Occipital lobe (tissue), 3 donors: ENCODE measurements at places on chromosomes 1 and 21.

DNA sequence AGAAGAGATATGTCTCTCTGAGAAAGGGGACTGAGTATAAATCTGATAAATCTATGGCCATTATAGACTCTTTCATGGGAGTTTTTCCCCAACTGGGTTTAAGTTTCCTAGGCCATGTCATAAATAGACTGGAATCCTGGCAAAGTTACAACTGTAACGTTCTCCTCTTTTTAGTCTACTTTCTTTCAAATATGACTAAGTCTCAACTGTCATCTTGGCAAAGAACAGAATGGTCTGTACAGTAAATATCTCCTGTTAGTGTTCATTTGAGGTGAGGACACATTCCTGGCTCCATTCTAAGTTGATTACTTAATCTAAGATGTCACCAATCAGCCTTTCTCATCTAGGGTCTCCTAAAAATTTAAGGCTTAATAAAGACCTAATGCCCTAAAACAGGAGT is 300.5 kb downstream of the BRINP2 start:
- DNase-seq, result no peak

DNA sequence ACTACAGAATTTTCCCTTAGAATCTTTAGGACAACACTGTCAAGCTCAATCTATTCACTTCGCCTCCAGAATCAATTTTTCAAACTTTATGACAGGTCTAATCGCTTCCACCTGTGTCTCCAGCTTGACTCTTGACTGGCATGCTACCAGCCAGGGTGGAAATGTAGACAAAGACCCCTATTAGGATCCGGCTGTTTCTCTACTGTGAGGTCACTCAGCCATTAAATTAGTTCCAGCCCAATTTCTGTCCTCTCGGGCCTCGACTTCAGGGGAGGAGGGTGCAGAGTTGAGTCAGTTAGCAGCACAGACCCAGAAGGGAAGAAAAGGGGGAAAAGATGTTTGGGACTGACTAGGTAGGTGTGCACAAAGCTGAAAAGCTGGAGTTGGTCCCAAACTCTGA is 78.5 kb downstream of the HLCS start:
- no peak for DNase-seq

DNA sequence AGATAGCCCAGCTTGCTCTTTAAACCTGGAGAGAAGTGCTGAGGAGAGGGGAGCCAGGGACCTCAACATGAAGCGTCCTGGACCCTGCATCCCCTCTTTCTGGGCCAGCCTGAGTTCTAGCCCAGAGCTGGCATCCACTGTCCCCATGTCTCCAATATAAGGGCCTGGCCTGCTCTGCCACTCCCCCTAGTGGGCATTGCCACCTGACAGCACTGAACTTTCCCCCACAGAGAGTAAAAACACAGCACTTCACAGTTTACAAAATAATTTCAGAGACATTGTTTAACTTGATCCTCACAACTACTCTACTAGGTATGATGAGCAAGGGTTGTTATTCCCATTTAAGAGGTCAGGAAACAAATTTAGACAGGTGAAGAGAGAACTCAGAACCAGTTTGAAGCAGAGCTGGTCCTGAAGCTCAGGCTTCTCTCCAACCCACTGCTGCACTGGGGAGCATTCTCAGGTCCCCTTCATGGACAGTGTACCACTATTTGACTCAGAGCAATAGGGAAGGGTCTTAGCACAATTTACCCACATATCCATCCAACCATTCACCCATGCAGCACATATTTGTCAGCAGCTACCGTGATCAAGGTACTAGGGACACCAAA is 151.2 kb downstream of the DMRTA2 start:
- peak; percentile 2 for DNase-seq

GRCh38 chr1:114025609-114026401 is 46.5 kb downstream of the OLFML3 start:
- no peak for DNase-seq

- no peak for DNase-seq
Measured at GRCh38 chr21:42499444-42500112, 3.6 kb upstream of the RSPH1 start.

GRCh38 chr1:173332026-173332425 is 124.9 kb upstream of the TNFSF4 start:
- DNase-seq, result no peak

- DNase-seq, result peak; percentile 20
Measured at GRCh38 chr1:94025383-94026340, 95.3 kb downstream of the ABCA4 start.

- no peak for DNase-seq
Measured at GRCh38 chr1:228362141-228362883, 44.3 kb downstream of the TRIM11 start.

DNA sequence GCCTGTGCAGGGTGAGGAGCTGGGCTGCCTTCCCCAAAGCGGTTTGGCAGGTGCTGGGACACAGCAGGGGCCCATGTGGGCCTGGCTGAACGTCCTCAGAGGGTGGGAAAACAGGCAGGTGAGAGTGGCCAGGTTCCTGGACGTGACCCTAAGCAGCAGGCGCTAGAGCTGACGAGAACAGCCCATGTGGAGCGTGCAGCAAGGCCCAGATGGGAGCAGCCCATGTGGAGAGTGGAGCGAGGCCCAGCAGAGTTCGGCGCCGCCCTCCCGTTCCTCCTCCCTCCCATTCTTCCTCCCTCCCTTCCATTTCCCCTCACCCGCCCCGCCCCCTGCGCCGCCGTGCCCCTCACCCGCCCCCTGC is 314.4 kb upstream of the VAMP3 start:
- DNase-seq, result no peak

DNA sequence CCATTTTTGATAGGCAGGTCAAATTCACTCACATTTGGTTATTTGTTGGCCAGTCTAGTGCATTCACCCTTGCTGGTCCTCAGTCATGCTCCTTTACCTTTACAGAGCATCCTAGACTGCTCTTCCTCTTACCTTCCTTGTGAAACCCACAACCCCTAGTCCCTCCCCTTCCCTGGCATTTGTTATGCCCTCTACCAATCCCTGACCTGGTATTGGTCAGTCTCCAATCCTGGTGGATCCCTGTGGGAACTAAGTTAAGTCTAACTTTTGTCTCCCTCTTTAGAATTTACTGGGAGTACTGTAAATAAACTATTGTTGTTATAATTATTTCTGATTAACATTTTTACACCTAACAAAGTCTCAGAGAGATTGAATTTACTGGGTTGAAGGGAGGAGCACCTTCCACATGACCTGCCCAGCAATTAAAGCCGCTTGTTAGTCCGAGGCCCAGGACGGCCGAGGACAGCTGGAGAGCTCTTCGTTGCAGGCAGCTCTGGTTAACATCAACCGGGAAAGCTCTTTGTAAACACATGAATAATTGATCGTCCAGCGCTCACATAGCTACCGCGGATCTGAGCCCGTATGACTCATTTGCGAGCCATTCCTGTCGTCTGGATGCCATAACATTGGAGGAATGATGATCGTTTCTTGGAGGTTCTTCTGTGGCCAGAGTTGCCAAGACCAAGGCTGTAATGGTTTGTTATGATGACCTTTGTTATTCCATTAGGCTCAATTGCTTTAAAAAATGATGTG is 31.9 kb downstream of the MTARC1 start:
- no peak for DNase-seq

- DNase-seq, result no peak
Measured at GRCh38 chr1:201896951-201897391, 8.3 kb downstream of the SHISA4 start.

GRCh38 chr1:203486618-203487370 is 7.2 kb upstream of the OPTC start:
- no peak for DNase-seq

- DNase-seq, result no peak
Measured at GRCh38 chr1:33167650-33168447, 14.0 kb downstream of the TRIM62 start.

DNA sequence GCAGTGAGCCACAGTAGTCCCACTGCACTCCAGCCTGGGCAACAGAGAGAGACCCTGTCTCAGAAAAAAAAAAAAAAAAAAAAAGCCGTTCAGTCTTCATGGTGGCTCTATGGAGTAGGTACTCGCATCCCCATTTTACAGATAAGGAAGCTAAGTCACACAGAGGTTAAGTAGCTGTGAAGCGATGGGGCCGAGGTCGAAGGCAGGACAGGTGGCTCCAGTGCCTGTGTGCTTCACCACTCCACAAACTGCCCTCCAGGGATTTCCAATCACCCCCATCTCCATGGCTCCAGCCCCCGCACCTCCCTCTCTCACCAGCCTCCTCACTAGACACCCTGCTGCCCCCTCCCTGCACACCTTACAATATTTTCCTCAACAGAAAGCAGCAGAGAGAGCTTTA is 61.9 kb downstream of the SYF2 start:
- DNase-seq, result no peak

GRCh38 chr1:33459691-33460090 is 12.8 kb upstream of the ZSCAN20 start:
- DNase-seq, result no peak

DNA sequence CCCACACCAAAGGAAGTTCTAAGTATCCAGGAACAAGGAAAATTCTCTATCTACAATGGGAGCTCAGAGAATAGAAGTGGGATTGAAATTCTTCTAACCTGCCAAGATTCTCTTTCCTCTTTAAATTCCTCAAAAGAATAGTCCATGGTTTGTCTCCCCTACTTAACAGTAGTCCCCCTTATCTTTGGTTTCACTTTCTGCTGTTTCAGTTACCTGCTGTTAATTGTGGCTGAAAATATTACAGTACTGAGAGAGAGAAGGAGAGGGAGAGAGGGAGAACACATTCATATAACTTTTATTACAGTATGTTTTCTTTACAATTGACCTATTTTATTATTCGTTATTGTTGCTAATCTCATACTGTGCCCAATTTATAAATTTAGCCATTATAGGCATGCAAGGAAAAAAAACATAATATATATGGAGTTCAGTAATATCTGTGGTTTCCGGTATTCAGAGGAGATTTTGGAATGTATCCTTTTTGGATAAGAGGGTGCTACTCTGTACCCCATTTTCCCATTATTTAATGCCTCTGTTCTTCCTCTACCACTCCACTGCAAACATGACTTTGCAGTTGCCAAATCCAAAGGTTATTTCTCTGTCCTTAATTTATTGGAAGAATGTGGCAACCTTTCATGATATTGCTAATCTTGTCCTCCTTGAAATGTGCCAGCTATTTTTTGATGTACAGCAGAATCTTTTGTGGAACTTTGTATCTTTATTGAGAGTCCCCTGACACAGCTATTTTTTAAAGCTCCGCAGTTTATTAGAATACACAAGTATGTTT is 68.0 kb downstream of the USP25 start:
- DNase-seq, result no peak

- no peak for DNase-seq
Measured at GRCh38 chr1:116259663-116260062, 113.4 kb upstream of the ATP1A1 start.

DNA sequence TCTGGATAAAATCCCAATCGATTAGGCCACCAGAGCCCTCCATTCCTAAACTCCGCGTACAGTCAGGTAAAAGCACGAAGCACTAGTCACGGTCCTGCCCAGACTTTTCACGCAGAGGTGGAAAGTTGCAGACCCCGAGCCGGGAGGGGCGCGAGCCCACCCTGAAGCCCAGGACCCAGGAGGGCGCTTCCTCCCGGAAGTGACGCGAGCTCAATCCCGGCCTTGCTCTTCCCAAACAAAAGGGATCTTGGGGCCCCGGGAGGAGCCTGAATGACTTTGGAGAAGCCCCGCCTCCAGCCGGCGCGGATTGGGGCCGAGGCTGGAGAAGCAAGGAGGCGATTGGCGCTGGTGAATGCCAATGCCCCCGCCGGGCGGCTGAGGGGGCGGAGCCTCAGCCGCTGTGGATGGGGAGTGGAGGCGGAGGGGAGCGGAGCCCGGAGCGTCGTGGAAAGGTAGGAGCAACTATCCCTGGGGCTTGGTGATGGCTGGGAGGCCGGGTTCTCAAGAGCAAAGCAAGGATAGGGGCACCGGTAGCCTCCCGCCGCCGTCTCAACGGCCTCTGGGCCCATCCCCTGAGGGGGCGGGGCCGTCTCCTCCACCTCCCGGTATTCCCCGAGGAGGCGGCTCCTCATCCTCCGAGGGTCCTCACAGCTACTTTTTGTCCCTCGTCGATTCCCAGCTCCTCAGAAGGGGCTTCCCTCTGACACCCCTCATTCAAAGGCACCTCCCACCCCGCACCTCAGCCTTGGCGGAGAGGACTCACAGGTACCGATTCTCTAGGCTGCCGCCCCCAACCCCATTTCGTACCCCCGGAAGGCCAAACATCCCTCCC is at the start of gene CTTNBP2NL:
CTTNBP2NL (plus strand) TSS at position 394 of the 832 bp plus-strand sequence. CDS start 19,952 bp downstream, outside the sequence.
- DNase-seq, result peak; percentile 96

GRCh38 chr21:33230545-33231324 is 997 bp downstream of the IFNAR2 start:
- DNase-seq, result peak; percentile 35

DNA sequence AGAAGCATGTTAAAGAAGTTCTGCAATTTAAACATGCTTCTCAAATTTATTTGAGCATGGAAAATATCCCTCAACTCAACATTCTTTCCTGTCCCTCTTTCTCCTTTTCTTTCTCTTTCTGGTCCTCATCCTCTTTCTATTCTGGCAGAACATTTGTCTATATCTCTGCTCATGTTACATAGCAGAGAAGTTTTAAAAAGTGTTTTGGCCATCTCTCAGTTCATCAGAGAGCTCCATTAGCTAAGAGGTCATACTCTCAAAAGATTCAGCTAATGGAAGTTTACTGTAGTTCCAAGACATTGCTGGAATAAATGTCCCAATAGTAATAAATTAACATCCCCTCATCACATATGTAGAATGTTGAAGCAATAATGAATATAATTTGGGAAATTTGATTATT is 53.5 kb downstream of the XCL2 start:
- no peak for DNase-seq

GRCh38 chr1:13587256-13588030 is 3.8 kb downstream of the PDPN start:
- no peak for DNase-seq

DNA sequence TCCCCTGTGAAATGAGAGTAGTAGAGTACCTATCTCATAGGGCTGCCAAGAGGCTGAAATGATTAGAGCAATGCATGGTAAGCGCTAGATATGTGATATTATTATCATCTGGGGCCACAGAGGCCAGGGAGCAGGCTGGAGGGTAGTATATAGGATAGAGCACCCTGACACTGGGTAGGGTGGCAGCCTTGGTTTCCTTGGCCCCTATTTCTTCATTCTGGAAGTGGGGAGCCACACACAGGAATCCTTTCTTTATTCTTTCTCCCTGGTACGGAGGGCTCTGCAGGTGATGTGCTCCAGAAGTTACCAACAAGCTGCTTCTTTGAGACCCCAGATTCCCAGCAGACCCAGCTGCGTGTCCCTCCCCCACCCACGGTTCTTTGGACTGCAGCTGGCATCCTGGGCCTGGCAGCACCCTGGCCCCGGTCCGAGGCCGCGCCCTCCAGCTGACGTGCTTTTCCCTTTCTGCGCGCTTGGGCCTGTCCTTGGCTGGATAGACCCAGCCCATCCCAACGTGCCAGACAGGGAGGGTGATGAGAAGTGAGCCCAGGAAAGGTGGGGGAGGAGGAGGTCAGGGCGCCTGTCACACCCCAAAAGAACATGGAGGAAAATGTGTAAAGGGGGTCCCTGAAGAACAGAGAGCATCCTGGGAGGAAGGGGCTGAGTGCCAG is 18.2 kb downstream of the INAVA start:
- no peak for DNase-seq
